Stimulated activated CD8-positive, alpha-beta memory T cell treated with anti-CD3 and anti-CD28 coated beads, Interleukin-2, amount 100 ng/mL, for 1 hour (primary cell): ENCODE measurements at places on chromosomes 1 and 21.

GRCh38 chr1:31013187-31013864 lies 52.2 kb downstream of the PUM1 start:
- no peak for DNase-seq

DNA sequence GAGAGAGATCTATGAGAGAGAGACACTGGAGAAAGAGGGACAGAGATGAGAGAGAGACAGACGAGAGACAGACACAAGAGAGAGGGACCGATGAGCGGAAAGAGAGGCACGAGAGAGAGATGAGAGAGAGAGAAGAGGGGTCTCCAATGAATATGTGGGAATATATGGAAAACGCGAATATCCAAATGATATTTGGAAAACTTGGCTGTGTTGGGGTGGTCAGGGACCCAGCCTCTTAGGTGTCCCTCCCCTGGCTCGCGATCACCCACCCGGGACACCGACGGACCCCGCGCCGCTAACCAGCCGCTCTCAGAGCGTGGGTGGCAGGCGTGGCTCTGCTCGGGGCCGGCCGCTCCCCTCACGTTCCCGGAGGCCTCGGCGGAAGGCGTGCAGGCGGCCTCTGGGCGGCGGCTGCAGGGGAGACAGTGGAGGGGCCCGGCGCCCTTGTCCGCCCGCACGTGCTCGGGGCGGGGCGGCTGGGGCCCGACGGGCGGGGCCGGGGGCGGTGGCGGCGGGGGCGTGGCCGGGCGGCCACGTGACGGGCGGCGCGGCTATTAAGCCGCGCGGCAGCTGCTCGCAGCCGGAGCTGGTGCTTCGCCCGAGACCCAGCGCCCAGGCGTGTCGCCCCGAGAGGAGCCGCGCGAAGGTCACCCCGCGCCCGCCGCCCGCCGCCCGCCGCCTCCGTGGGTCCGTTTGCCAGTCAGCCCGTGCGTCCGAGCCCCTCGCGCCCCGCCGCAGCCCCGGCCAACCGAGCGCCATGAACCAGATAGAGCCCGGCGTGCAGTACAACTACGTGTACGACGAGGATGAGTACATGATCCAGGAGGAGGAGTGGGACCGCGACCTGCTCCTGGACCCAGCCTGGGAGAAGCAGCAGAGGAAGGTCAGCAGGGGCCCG lies at the start of gene ACTN2:
TSS of gene ACTN2 (plus strand) at position 583 of the 898 bp plus-strand sequence. CDS start at position 758, 175 bp downstream.
- peak; percentile 30 for DNase-seq

DNA sequence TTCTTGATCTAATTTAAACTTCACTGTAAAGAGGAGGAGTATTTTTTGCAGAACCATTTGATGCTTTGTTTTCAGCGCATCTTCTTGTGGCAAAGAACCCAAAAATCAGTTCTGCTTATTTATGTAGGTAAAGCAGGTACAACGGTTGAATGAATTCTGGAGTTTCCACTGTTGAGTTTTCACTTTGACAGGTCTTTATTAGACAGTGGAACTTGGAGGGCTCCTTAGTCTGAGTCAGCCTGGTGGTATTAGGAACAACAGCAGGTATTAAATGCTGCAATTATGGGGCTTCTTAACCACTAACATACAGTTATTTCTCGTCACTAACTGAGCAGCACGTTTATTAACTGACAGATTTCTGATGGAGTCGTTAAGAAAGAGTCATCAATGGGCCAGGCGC lies 1.2 kb downstream of the LRIG2 start:
- no peak for DNase-seq

- peak; percentile 34 for DNase-seq
Observed at GRCh38 chr1:119675349-119676345, 27.6 kb upstream of the ZNF697 start.

GRCh38 chr1:29592731-29593130 lies 356.4 kb downstream of the PTPRU start:
- DNase-seq, result no peak
